ENCODE measurements at places on chromosomes 2 and 18.

DNA sequence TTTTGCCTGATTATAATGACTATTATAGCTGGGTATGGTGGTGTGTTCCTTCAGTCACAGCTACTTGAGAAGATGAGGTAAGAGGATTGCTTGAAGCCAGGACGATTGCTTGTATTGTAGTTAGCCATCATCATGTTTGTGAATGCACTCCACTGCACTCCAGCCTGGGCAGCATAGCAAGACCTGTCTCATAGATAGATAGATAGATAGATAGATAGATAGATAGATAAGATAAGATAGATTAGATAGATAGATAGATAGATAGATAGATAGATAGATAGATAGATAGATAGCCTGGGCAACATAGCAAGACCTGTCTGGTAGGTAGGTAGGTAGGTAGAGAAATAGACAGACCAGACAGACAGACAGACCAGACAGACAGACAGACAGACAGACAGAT is 127.3 kb downstream of the MGAT5 start:
- no peak for DNase-seq

- no peak for DNase-seq
These were observed 17.2 kb upstream of the NAPG start for GRCh38 chr18:10508591-10508990.

DNA sequence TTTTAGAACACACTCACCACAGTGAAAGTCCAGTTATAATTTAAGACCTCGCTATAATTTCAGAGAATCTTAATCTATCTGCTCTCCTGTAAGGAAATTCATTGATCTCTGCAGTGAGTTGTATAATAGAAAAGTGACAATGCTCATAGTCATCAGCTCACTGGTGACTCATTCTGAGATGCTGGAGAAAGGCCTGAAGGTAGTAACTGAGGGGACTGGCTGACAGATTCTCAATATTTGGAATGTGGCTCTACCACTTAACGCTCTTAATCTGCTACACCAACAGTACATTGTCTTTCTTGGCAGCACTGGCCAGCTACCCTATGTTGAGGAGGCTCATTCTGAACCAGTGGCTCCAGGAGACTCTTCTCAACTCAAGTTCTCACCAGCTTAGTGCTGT is 246.1 kb downstream of the RPRM start:
- DNase-seq = no peak

GRCh38 chr18:23243178-23243577 is 107.9 kb downstream of the CABLES1 start:
- no peak for DNase-seq

GRCh38 chr2:207051385-207051965 is 112.2 kb downstream of the CPO start:
- no peak for DNase-seq

DNA sequence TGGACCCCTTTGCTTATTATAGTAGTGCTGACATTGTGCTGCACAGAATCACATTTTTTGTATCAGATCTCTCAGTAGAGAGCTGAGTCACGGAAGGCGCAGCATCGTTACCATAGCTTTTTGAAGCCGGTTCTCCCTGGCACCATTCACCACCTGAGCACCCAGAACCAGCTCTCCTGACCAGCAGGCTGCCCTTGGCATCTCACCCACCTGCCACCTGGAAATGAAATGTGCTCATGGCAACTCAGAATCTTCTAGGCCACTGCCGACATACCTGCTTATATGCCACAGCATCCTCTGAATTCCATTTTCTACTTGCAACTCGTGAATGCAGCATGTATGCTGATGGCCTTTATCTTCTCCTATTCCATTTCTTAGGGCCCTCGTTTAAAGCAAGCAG is 62.7 kb downstream of the COA5 start:
- no peak for DNase-seq

- no peak for DNase-seq
These were observed 4.6 kb downstream of the INHA start for GRCh38 chr2:219576505-219577388.

DNA sequence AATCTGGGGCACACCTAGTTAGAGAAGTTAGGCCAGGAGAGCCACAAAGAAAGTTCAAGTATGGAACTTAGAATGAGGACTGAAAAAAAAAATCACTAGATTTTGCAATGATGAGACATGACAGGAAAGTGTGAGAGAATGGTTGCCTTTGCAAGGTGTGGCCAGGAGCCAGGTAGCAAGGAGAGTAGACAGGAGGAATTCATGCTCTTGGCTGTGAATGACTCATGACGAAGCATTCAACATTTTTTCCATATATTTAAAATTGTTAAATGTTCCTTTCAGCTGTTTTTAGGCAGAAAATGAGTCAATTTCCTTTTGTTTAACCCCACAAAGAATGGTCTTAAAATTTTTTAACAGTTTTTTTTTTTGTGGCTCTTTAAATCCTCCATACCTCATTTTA is 636.9 kb downstream of the PLCL1 start:
- no peak for DNase-seq

- no peak for DNase-seq
These were observed 313.9 kb downstream of the EXOC6B start for GRCh38 chr2:72511906-72512305.

GRCh38 chr18:79366177-79367094 is 29.3 kb upstream of the NFATC1 start:
- no peak for DNase-seq

GRCh38 chr18:25223211-25223610 is 128.8 kb downstream of the ZNF521 start:
- DNase-seq = no peak

DNA sequence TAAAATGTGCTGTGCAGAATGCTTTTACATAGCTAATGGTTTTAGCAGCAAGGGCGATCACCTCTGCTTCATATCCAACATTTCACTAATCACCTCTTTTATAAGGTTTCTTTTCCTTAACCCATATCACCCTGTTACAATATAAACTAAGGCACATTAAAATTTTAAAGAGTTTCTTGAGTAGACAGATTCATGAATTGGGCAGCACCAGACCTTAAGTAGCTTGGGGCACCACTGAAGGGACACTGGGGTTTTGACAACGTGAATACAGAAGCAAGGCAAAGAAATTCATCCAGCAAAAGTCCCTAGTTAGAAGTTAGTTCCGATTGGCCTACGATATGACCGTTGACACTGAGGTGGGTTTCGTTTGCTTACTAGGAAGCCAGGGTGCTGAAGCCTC is 44.0 kb upstream of the RALBP1 start:
- DNase-seq = no peak

DNA sequence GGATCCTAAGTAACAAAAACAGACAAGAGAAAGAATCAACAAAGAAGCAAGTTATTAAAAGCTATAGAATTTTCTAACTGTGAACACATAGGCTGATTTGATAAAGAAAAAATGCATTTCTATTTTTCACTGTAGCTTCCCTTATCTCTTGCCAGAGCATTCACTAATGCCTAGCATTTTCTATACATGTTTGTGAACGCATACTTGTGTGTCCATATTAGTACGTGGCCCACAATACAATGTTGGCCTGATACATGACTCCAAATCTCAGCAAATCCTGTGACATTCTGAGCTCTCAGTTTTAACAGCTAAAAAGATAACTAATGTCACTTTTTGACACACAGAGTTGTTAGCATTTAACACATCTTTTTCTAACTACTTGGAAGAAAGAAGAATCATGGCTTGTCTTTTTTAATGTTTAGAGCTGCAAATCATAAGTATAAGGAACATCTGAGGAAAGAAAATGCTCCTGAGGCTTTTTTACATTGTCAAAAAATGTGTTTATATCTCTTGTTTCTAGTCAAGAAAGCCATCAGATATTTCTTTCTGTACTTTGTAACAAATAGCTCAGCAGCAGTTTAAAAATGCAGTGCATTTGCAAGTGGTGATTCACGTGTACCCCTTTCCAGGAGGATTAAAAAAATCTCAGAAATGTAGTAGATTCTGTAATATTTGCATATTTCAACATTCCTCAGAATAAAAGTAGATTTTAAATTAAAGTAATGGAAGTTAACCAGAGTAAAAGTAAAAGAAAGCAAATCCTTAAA is 1646.8 kb upstream of the TMEFF2 start:
- DNase-seq = no peak

DNA sequence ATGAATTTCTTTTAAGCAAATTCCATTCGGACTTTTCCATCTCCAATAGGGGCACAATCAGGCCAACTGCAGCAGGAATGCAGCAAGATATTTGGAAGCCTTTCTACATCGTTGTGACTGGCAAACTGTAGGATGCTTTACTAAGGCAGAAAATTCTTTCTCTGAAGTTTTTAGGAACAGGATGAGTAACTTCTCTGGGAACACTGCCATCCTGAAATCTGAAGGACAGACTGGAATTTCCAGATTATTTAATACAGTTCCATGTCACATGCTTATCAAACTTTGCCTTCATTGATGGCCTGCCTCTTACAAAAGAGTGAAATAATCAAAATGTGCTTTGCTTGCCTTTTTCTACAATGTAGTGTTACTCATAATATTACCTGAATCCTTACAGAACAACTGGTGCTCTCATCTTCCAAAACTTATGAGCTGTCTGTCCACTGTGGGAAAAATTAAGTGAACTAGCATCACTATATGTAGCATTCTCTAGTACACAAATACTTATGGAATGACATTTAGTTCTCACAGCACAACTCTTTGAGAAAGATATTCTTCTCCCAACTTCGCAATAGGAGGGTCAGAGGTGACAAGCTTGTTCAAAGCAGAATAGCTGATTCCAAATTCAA is 32.0 kb upstream of the MAP2 start:
- no peak for DNase-seq

GRCh38 chr2:215615803-215616174 is 179.9 kb upstream of the FN1 start:
- no peak for DNase-seq

DNA sequence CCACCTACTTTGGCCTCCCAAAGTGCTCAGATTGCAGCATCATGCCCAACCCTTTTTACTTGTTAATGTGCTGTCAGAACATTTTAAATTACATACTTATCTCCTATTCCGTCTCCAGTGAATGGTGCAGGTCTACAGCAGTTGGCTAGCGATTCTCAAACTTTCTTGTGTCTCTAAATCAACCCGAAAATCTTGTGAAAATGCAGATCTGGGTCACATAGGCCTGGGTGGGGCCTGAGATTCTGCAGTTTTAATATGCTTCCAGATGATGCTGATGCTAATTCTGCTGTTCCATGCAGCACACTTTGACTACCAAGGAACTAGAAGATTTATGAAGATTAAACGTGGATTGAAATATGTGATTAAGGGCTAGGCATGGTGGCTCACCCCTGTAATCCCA is 14.8 kb upstream of the ACSL3 start:
- DNase-seq = no peak

GRCh38 chr2:217685255-217685605 is 317.6 kb downstream of the TNS1 start:
- DNase-seq = no peak

- no peak for DNase-seq
These were observed 18.6 kb downstream of the THAP4 start for GRCh38 chr2:241618296-241618805.

- no peak for DNase-seq
These were observed 257.5 kb upstream of the FN1 start for GRCh38 chr2:215693193-215693998.

DNA sequence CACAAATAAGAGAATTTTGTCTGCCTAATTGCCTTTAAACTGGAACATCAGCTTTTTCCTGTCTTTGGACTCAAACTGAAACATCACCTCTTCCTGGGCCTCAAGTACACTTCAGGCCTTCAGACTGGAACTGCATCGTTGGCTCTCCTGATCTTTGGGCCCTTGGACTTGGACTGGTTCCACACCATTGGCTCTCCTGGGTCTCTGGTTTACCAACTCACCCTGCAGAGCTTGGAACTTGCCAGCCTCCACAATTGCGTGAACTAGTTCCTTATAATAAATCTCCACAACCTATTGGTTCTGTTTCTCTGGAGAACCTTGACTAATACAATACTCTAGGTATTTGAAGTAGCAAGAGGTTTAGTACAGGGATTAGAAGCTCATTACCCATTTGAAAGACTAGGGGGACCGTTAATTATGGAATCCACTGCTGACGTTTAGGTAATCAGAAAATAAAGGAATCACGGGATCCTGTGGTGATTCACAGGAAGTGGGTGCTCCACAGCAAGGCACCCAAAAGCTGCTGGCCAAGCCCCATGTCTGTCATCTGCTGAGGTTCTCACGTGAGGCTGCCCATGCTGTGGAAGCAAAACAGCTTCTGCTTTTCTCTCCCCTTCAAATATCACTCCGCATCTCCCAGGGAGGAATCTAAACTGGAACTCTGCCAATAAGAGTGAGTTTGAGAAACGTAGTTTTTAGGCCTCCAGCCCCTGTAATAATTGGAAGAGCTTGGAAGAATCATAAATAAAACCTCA is 20.0 kb upstream of the SGPP2 start:
- DNase-seq = no peak

GRCh38 chr2:134736167-134736880 is 17.5 kb upstream of the TMEM163 start:
- DNase-seq = no peak

DNA sequence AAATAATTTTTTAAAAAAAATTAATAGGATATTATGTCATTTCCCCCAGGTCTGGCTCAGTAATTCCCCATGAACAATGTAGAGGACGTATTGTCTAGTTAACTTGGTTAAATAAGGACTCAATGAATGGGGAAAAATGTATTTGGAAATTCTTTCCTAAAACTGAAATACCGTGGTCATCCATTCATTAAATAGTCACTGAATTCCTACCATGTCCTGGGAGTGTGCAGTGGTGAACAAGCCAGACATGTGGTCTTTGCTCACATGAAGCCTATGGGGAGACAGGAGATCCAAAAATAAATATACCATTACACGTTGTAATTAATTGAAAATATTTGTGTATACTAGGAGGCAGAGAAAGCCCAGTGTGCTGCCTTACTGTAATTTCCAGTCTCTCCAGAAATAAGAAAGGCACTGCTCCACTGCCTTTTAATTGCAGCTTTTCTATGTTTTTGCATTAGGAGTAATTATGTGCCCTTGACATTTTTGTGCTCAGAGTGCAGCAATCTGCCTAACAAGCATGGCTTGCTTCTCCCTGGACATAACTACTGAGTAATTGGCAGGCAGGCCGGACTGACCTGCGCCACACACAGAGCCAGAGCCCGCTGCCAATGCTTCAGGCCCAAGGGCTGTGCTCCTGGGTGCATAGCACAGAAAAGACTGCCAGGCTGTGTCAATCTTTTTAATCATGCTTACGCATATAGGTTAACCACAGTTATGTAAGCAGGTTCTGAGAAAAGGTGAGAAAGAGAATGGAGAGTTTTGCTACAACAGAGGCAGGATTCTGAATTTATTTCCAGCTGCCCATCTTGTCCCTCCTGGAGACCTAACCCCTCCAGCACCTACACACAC is 22.2 kb upstream of the TTC39C start:
- DNase-seq = no peak

GRCh38 chr2:26630669-26631360 is 10.4 kb downstream of the CIB4 start:
- DNase-seq = no peak

DNA sequence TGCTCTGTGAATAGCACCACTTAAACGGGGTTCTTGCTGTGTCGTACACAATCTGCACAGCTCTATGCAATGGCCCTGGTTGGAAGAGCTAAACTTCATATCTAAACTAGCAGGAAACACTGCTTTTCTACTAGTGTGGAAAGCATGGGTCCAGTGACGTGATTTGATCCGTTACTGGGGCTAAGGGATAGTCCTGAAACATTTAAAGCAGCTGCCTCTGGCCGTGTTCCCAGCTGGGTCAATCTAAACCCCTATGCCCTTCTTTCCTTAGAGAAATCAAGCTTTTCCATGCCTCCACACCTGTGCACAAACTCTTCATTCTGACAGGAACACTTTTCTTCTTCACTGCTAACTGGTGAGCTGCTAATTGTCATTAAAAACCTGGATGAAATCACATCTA is 5.4 kb upstream of the IGFBP5 start:
- no peak for DNase-seq

Data from stimulated activated CD4-positive, alpha-beta T cell treated with anti-CD3 and anti-CD28 coated beads, Interleukin-12 subunit alpha, Interleukin-12 subunit beta, amount 100 ng/mL, for 48 hours (primary cell).